ENCODE measurements at places on chromosomes 1 and 21.

DNA sequence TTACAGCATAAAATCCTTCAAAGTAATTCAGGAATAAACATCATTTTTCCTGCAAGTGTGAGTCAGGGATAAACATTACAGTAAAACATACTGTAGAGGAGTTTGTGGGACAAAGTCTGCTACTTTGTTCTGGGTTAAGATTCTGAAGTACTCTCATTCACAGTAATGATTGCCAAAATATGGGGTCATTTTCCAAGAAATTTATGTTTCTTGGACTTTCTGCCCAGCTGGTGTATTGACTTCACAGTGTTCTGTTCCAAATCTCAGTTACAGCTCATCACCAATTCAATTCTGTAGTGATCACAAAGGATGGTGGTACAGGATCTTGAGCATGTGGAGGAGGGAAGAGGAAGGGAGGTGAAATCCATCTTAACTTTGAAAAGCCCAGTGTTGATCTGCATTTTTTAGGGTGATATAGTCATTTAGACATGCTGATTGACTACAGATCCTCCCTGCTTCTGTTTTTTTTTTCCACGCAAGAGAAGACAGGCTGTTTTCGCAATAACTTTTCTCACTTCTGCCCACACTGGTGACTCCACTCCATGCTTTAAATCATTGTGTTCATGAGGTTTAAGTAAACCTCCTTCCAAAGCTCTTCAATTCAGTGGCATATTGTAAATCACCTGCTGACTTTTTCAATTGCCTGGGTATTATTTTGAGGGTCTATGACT, 60.4 kb upstream of the C1orf53 start:
- no peak for DNase-seq

DNA sequence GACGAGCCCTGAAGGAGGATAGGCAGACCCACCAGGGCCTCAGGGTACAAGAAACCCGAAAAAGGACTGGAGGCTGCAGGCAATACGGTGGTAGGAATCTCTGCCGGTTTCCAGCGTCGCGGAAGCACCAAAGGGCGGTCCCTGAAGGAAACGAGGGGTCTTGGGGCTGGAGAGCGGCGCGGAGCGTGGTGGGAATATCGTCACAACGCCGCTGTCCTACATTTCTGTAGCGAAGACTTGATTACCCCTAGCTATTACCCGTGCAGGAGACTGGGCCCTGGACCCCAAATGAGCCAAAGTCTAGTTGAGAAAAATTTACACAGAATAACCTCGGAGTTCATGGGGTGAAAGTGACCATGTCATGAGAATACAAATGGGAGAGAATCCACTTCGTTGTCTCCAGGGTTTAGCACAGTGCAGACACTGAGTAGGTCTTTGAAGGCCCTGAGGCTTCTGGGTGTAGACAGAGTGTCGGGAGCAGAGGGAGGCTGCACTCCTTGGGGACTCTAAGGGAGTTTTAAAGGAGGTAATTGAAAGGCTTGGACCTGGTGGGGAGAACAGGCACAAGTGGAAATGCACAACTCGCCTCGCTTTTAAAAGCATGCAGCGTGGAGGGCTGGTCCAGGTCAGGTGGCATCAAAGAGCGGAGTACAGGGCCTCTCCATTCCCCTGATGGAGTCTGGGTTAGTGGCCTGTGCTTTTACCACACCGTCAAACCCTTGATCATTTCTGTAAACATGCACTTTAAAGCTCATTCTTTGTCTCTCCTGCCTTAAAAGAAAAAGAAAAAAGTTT, 1.5 kb downstream of the ATP1A1 start:
- DNase-seq: no peak

DNA sequence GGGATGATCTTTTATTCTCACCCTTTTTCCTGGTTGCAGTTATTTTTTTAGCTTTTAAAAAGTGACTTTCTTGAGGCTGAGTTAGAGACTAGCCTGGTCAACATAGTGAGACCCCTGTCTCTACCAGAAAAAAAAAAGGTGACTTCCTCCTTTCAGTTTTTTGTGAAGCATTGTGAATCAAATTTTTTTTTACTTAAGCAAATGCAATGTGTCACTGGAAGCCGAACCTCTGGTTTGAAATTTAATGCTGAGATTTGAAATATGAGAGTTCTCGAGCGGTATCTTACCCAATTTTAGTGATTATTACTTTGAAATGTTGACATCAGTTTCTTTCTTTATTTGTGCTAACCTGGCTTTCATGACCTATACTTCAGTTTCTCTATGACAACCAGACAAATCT, 3.6 kb downstream of the CAP1 start:
- DNase-seq: no peak

DNA sequence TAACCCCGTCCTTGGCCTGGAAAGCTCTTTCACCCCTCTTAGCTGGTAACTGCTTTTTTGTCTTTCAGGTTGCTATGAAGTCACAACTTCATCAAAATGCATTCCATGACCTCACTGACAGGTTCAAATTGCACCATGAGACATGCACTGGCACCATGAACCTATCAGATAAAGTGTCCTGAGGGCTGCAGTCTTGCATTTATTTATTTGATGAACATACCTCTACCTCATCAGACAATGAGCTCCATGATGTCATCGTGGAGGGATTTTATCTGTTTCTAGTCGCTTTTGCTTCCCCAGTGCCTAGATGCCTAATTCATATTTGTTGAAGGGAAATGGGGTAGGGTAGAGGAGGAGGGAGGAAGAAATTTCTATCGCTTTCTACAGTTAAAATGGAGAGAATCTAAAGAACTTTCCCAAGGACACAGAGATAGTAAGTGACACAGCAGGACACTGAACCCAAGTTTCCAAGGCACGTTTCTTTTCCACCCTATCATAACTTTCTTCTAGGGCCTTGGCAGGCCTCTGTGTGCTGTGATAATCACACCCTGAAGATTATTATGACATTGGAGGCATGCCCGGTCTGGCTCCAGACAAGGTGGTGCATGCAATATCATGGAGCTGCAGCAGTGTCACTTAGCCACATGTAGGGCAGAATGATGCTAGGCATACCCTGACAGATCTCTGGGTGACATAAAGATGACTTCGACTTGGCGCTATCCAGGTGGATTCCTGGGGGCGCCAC, 69.5 kb downstream of the CD58 start:
- DNase-seq: no peak

Data from H4 (cell line).